ENCODE measurements at places on chromosomes 3 and 15.
A peak's percentile ranks its signal among the peaks of the same experiment; 100 is the strongest.

DNA sequence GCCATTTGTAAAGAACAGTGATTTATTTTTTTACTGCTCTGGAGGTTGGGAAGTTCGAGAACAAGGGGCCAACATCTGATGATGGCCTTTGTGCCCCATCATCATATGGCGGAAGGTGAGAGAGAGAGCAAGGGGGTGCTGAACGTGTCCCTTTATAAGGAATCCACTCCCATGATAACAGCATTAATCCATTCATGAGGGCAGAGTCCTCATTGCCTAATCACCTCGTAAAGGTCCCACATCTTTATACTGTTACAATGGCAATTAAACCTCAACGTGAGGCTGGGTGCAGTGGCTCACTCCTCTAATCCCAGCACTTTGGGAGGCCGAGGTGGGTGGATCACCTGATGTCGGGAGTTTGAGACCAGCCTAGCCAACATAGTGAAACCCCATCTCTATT, 8.3 kb downstream of the IL12A start:
- DNase-seq = no peak

- no peak for DNase-seq
These were observed 41.7 kb downstream of the FEM1B start for GRCh38 chr15:68318931-68319909.

- no peak for DNase-seq
These were observed 63.6 kb upstream of the THBS1 start for GRCh38 chr15:39517122-39517855.

GRCh38 chr15:101446518-101447167, 42.9 kb downstream of the PCSK6 start:
- DNase-seq = no peak

DNA sequence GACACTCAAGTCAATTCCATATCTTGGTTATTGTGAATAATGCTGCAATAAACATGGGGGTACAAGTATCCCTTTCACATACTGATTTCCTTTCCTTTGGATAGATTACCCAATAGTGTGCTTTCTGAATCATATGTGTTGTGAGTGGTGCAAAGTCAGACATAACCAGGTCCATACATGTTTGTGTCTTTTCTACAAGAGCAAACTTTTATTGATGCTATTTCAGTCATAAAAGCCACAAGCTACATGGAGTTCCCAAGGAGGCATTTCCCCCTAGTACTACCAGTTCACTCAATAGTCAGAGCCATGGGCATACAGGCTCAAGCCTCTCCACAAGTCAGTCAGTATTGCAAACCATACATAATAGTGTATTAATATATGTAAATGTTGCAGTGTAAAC, 10.1 kb downstream of the CEP63 start:
- no peak for DNase-seq

DNA sequence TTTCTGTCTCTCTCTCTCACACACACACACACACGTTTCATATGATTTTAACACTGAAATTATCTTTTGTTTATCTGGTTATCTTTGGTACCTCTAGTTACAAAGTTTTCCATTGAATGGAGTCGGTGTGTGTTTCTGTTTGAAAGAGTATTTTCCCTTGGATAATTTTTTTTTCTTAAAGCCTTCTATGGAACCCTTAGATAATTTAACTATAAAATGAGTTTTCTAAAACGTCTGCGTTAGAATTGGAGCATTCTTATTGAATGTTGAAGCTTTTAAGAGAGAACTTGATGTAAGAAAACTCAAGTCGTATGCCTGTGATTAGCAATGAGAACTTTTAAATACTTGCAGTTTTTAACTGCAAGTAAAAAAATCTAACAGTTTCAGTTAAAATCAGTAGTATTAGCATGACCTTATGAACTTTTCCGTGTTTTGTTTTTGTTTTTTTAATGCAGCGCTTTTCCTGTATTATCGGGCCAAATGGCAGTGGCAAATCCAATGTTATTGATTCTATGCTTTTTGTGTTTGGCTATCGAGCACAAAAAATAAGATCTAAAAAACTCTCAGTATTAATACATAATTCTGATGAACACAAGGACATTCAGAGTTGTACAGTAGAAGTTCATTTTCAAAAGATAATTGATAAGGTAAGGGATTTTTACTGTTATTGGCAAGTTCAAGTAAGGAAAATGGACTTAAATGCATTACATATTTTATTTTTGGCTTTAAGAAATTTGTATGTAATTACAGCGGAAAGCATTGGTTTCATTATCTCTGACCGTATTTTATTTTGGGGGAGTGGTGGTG, 3.0 kb downstream of the SMC4 start:
- DNase-seq = peak; percentile 64

GRCh38 chr3:13110678-13111116, 37.5 kb upstream of the IQSEC1 start:
- DNase-seq = no peak

DNA sequence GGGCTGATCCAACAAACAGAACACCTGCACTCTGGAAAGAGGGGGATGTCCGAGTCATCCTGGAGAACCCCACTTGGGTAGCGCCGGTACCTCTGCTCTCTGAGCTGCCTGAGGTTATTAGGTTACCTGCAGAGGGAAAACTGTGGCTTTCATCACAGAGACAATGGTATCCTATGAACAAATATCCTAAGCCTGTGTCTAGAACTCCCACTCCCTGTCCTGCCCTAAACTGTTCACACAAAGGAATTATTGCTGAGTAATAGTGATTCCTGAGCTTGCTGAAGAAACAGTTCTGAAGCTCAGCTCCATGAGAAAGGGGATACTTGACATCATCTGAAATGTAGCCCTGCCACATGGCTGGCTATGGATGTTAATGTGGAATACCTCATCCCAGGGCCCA, 31.9 kb upstream of the WNT5A start:
- peak; percentile 50 for DNase-seq

GRCh38 chr15:43799945-43800285, at the start of gene SERINC4:
Gene SERINC4, minus strand, starts transcription at chr15:43800220. Its CDS starts 234 bp downstream, at chr15:43799986.
- no peak for DNase-seq

DNA sequence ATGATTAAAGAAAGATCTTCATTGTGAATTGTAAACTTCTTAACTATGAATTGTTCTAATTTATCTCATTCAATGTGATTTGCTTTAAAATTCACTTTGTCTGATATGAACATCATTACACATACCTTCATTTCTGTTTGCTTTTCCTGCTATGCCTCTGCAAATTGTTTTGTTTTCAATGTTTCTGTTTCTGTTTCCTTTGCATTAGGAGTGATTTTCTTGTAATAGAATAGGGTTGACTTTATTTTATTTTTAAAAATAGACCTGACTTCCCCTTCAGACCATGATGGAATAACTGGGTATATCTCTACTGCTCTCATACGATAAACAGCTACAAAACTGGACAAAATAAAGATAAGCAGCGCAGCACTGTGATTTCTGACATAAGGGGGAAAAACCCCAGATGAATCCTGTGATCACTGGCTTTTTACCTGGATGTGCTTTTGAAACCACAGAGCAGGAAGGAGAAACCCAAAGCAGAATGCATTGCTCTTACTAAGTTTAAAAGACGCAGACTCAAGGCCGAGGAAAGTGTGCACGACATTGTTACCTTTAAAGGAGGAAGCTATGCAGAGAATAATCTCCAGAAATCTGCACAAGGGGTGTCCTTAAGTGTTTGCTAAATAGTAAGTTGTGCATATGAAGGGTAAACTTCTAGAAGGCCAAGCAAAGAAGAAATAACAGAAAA, 420.2 kb downstream of the TBC1D5 start:
- no peak for DNase-seq

DNA sequence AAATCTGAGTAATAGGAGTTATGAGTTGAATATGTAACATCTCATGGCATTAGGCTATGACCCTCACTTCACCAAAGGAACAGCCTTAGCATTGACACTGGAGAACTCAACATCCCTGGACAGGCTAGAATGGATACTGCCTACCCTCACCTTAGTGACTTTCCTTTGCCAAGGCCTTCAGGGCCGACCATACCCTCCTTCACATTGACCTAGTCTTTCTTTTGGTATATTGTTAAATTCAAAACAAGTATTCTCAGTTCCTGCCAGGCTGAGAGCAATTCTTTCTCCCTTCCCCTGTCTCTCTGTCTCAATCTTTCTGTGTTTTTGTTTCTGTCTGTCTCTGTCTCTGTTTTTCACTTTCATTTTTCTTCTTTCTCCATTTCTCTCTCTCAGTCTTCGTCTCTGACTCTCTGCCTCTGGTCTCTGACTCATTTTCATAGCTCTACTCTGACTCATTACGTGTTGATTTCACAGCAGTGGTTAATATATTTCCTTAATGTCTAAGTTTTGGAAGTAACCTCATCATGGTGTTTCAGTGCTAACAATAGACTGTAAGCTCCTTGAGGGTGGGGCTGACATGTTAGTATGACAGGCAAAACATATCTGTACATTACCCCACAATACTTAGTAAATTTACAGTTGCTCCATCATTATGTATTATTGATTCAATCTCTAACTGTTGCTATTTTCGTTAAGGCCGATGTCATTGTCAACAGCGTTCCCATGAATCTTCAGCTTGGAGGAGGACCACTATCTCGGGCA, 32.5 kb downstream of the PARP15 start:
- peak; percentile 87 for DNase-seq

- no peak for DNase-seq
These were observed 84.3 kb downstream of the HERC1 start for GRCh38 chr15:63749330-63749942.

- DNase-seq = peak; percentile 75
These were observed 143.5 kb downstream of the GAP43 start for GRCh38 chr3:115766587-115767482.

GRCh38 chr3:127661600-127661999, 11.2 kb upstream of the ABTB1 start:
- no peak for DNase-seq
